ENCODE measurements at places on chromosomes 1 and 21.

GRCh38 chr1:19676438-19676922, 11.8 kb downstream of the HTR6 start:
- DNase-seq: peak; percentile 48

- DNase-seq: no peak
Measured at GRCh38 chr1:229578168-229579058, 19.9 kb upstream of the ABCB10 start.

GRCh38 chr1:172397633-172398032, 22.9 kb upstream of the C1orf105 start:
- no peak for DNase-seq

- DNase-seq: no peak
Measured at GRCh38 chr1:161702250-161702649, 4.8 kb upstream of the FCRLA start.

DNA sequence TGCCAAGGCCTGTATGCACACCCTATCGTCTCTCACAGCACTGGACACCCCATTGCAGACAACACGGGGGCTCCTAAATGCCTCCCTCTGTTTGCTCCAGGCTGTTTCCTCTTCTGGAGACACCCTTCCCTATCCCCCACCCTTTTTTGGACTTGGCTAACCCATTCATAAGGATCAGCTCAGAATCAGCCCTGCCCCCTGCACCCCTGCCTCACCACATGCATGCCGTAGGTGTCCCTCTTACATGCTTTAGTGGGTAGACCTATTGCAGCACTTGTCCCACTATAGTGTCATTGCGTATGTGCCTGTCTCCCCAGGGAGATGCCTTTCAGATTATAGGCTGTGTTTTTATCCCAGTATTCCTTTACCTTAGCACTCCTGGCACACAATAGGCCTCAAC, 30.9 kb downstream of the OPTC start:
- DNase-seq: no peak

DNA sequence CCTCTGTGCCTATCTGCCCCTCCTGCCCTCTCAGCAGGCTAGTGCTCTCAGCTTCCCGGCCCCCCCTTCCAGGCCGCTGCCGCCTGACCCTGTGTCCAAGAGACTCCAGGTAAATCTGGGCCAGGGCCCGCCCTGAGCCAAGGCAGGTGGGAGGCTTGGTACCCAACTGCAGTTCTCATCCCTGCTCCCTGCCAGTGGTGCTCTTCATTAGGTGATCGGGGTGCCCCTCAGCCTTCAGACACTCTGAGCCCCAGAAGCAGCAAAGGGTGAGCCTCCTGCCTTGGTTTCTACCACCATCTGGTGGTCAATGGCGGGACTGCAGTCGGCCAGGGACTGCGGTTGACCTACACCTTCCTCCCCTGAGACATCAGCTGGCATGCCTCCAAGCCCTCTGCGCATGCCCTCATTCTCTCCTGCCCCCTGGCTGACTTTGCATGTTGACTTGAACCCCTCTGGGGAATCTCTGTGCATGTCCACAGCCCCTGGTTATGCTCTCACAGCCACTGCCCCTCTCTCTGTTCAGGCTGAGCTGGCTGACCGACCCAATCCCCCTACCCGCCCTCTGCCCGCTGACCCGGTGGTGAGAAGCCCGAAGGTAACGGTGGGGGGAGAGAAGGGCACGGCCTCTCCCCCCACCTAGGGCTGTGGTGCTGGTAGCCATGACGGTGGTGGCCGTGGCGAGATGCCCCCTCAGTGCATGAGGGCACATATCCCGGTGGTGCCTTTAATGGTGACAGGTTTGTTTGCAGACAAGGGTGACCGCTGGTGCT, 2.0 kb upstream of the EFNA4 start:
- peak; percentile 81 for DNase-seq

DNA sequence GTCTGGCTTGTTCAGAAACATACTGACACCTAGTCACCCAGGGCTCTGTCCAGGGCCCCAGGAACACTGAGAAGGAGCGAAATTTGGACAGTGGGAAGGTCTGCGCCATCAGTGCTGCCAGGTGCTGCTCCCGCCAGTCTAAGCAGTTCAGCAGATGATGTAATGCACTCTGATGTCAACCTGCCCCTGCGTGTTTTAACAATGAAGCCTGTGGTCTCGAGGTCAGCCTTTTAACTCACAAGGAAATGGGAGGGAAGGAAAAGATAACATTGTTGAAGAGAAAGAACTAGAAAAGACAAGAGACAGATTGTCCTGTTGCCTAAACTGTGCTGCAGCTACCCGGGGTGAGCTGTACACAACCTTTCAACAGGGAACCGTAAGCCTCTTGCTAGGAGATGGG, 126.6 kb upstream of the IFFO2 start:
- no peak for DNase-seq

DNA sequence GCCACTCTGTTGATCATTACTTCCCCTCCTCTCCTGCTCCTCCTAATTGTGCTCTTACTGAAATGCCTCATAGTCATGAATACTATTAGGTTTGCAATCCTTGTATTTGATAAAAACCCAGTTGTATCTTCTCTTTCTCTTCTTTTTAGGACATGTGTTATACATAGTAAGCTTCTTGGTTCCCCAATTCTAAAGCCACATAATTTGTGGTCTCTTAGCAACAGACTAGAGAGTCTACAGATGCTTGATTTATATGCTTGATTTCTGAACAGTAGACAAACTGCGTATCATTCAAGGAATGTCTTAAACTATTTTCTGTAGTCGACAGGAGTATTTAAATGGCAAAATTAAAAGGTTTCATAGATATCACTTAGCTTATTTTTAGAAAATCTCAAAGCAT, 1598.9 kb downstream of the PLA2G4A start:
- DNase-seq: no peak

DNA sequence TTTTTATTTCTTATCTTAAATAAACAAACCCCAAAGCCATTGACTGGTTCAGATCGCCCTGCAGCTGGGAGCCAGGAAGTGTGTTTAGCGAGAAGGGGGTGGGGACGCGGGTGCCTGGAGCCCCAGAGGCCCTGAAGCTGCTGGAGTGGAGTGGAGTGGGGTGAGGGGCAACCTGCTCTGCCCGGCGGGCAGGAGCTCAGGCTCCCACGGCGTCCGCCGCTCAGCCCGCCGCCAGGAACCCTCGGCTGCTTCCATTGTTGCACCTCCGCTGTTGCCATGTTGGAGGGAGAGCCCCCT, 673 bp downstream of the PIK3C2B start:
- no peak for DNase-seq

- DNase-seq: peak; percentile 84
Measured at GRCh38 chr1:204127597-204128242, 24.1 kb downstream of the ETNK2 start.

GRCh38 chr1:18072066-18072465, 35.5 kb upstream of the IGSF21 start:
- DNase-seq: no peak

DNA sequence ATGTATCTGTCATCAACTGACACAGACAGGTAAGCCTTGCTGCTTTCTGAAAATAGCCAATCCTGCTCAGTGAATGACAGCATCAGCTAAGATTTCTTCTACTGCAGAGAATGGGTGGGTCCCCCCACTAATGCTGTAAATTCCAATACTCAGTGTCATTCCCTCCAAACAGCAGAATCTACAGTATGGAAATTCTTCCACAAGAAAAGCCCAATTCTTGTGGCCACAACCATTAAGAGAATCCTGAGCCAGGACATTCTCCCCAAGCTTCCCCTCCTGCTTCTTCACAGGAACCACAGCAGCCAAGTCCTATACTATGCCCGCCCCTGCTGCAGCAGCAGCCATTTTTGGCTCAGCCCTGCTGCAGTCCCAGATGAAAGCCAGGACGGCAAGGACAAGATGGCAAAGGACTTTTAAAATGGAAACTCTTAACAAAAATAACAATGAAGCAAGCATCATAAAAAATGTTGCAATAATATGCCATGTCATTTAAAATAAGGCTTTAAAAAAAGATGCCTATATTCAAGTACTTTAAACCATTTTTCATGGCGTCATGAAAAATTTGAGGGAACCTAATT, 26.8 kb downstream of the EIF4G3 start:
- DNase-seq: peak; percentile 63

DNA sequence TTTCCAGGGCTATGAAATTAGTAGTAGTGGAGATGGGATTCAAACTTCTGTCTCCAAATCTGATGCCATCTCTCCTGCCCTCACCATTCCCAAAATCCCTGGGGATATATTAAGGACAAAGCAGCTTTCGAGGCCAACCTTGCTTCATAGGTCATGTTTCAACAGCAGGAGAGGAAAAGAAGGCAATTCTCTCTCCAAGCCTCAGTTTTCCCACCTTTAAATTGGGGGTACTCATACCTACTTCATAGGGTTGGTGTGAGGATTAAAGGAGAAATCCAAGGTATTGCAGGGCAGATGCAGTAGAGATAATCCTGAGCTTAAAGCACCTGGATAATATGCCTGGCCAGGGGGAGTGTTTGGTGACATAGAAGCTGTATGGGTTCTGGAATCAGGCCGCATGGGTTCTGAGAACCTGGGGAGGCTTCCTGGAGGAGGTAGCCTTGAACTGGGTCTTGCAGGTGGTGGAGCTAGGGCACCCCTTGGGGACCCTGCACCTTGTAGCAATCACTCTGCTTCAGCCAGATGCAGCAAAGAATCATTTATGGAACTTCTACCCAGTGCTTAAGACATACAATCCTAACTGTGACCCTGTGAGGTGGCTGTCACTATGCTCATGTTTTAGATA, 10.7 kb upstream of the IFFO2 start:
- no peak for DNase-seq

DNA sequence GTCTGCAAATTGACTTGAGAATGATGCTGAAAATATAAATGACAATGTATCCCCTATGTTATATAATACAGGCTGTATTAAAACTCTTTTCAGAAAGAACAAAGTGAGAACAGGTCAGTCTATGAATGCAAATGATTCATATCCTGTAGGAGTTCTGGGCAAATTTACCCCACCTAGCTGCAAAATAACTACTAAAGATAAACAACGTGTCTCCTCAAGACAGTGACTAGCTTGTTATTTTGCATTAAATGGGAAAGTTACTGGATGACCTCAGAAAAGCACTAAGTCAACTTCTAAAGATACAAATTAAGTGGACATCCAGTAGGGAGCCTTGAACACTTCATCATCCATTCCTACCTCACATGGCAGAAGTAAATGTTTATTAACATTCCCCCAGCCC, 11.1 kb downstream of the RNF19B start:
- peak; percentile 41 for DNase-seq

DNA sequence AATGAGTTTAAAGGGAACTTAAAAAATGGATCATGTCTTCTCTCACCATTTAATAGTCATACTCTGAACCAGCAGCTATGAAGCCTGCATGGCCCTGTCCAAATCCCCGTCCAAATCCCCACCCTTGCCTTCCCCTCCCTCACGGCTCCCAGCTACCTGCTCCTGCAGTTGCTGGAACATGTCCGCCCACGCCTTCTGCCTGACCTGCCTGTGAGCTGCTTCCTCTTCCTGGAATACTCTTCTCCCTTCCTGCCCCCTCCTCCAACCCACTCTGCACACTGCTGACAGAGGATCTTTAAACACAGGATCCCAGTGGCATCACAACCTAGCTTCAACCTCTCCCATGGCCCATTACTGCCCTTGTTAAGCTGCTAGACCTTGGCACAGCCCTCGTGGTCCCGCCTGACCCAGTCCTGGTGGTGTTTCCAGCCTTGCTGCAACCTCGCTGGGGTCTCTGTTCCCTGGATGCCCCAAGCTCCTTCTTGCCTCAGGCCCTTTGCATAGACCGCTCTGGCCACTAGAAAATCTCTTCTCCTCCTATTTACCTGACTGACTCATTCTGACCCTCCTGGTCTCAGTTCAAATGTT, 118.3 kb downstream of the PTPRU start:
- no peak for DNase-seq

DNA sequence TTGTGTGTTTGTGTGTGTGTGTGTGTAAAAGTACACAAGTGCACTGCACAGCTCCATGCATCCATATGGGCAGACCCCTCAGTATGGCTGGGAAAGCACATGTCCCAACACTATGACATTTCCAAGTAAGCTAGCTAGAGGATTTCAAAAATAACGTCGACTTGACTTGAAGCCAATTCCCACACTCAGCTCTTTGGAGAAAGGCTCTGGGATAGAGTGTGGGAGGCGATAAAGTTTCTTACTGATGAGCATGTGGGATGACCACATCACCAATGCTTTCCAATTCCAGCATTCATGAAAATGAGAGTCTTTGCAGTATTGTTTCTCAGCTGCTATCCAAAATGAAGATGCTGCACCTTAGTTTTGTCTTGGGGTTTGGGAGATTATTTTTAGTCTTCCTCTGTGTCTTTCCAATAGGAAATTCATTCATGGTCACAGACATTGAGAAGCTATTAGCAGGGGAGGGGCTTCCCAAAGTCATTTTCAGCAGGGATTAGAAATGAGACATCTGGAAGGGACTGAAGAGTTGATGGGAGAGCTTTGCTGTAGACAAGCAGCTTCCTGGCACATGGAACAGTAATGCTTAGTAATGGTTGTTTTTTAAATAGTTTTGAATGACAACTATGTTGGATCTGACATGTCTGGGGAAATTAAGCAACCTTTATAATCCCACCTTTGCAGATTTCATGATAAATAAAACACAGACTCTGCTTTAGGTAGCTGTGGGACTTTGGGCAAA, 143.5 kb downstream of the ASTN1 start:
- DNase-seq: no peak

DNA sequence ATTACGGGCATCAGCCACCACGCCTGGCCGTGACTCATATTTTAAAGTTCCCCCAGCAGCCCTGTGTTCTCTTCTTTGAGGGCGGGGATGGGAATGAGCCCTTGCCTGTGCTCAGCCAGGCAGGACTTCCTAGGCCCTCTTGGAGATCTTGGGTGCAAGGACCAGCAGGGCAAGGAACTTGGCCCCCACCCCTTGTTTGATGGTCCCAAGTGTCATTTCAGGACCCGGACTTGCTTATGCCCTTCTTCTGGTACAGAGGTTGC, 9.3 kb downstream of the RASSF5 start:
- no peak for DNase-seq

DNA sequence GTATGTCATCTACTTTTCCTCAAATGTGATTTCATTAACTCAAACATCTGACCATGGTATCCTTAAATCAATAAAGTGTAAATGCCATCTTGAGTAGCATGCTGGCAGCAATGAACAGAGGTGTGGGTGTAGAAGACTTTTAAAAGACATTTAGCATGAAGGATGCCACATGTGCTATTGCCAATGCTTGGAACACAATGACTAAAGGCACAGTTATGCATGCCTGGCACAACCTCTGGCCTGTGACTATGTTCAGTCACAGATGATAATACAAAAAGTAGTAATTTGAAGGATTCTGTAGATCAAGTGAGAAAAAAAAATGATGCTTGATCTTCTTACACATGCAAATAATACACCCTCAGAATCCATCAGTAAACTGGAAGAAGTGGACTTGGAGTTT, 938.9 kb upstream of the ADGRL4 start:
- DNase-seq: no peak

DNA sequence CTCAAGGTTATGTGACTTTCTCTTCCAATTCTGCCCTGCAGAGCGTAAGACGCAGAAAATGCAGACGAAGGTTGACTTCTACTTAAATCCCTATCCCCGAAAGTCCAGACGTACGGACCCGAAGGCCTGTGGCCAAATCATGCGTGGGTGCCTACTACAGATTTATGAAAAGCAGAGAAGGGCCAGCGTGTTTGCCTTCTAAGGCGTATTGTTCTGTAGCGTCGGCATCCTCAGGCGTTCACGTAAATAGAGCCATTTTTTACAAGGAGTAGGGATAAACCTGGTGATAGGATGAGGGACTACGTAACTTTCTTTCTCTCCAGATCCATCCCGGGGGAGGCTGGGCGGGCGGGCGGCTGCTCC, 222 bp upstream of the GIPC2 start:
- DNase-seq: no peak

Measured in HTR-8/SVneo (cell line).